Eye (tissue), 1 donor: ENCODE measurements at places on chromosomes 4 and X.

- no peak for DNase-seq
Measured at GRCh38 chrX:776529-777230, 146.1 kb downstream of the SHOX start.

GRCh38 chrX:118506805-118507480 is 11.3 kb downstream of the DOCK11 start:
- no peak for DNase-seq

- DNase-seq, result no peak
Measured at GRCh38 chrX:10120331-10120730, 36.4 kb upstream of the CLCN4 start.

- no peak for DNase-seq
Measured at GRCh38 chr4:145231906-145232700, 51.7 kb upstream of the OTUD4 start.

GRCh38 chr4:181959121-181959520 is 284.1 kb upstream of the TENM3 start:
- DNase-seq, result peak; percentile 26

GRCh38 chrX:20374900-20375438 is 108.3 kb upstream of the RPS6KA3 start:
- DNase-seq, result no peak

- peak; percentile 93 for DNase-seq
Measured at GRCh38 chr4:7073526-7074390, 5.9 kb upstream of the GRPEL1 start.

DNA sequence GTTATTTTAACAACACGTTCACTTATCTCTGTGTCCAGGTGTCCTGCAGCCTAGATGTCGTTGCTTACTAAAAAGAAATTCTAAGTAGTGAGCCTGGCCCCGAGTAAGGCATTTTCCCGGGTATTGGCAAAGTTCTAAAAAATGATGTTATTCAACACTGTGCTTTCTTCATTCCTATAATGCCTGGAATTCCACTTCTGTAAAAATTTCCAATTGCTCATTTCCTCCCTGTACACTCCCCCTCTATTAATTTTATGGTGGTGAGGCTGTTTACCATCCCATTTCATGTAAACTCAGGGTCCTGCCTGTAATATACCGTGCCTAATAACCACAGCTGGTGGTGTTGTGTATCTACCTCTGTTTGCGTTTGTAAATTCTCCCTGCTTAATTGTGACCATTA is 14.2 kb downstream of the BST1 start:
- no peak for DNase-seq

- DNase-seq, result no peak
Measured at GRCh38 chr4:126241634-126242033, 926.9 kb downstream of the FAT4 start.

DNA sequence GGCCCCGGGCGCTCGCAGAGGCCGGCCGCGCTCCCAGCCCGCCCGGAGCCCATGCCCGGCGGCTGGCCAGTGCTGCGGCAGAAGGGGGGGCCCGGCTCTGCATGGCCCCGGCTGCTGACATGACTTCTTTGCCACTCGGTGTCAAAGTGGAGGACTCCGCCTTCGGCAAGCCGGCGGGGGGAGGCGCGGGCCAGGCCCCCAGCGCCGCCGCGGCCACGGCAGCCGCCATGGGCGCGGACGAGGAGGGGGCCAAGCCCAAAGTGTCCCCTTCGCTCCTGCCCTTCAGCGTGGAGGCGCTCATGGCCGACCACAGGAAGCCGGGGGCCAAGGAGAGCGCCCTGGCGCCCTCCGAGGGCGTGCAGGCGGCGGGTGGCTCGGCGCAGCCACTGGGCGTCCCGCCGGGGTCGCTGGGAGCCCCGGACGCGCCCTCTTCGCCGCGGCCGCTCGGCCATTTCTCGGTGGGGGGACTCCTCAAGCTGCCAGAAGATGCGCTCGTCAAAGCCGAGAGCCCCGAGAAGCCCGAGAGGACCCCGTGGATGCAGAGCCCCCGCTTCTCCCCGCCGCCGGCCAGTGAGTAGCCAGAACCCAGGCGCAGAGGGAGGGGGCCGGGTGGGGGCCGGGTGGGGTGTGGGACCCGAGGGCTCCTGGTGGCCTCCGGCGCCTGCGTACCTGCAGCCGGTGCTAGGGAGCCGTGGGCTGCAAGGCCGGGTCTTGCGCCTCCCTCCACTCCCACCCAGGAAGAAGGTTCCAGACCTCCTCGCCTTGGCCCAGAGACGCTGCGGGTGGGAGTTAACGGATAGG is 534 bp downstream of the MSX1 start:
- DNase-seq, result peak; percentile 63

- no peak for DNase-seq
Measured at GRCh38 chr4:124123181-124123580, 589.4 kb downstream of the ANKRD50 start.

DNA sequence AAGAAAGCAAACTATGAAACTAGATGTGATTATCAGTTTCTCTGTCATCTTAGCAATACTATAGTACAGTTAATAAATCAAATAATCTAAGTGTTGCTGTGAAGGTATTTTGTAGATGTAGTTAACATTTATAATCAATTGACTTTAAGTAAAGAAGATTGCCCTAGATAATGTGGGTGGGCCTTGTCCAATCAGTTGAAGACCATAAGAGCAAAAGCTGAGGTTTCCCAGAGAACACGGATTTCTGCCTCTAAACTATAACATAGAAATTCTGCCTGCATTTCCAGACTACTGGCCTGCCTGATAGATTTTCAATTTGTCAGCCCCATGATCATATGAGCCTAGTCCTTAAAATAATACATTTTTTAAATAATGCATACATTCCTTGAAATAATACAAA is 222.9 kb downstream of the PCDH18 start:
- DNase-seq, result no peak

DNA sequence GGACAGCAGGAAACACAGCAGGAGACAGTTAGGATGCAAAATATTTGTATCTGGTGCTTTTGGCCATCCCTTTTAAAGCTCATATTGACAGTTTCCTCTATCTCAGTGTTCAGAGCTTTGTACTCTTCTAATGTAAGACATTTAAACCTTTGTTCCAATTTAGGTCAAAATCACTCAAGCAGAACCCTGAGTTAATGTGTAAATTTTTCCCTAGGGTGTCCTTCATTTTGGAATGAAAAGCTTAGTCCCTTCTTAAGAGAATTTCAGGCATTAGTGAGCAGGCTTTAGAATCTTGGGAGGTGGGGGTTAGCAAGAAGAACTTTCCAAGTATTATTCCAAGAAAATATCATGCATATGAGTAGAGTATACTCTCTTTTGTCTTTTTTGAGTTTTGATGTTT is 188.7 kb downstream of the GBA3 start:
- DNase-seq, result peak; percentile 42

- DNase-seq, result no peak
Measured at GRCh38 chr4:126106658-126107057, 791.9 kb downstream of the FAT4 start.

GRCh38 chrX:123476611-123477219 is 256.1 kb downstream of the THOC2 start:
- no peak for DNase-seq
